ENCODE measurements at places on chromosomes 7 and 10.

GRCh38 chr10:98316170-98316569, 48.2 kb upstream of the LOXL4 start:
- DNase-seq, result no peak

DNA sequence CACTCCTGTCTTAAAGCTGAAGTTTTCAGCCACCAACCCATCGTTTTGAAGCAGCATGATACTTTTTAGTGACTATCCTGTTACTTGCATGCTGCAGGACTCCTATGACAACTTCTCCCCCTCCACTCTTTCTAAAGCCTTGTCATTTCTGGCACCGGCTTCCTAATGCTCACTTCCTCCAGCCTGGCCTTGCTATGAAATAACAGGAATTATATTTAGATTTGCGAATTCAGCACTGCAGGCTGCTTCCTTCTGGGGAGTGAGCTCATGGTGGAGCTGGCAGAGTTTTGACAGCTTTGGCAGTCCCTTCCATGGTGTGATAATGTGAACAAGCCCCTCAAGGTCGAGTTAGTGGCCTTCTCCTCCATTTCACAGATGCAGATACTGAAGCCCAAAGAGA, 13.4 kb downstream of the BLNK start:
- no peak for DNase-seq

DNA sequence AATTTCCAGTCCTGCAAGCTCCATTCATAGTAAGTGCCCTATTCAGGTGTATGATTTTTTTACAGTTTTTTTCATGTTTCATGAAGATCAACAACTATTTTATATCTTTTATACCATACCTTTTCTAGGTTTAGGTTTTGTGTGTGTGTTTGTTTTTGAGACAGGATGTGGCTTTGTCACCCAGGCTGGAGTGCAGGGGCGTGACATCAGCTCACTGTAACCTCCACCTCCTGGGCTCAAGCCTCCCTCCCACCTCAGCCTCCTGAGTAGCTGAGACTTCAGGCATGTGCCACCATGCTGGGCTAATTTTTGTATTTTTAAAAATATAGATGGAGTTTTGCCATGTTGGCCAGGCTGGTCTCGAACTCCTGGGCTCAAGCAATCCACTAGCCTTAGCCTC, 35.0 kb downstream of the ARMH3 start:
- no peak for DNase-seq

DNA sequence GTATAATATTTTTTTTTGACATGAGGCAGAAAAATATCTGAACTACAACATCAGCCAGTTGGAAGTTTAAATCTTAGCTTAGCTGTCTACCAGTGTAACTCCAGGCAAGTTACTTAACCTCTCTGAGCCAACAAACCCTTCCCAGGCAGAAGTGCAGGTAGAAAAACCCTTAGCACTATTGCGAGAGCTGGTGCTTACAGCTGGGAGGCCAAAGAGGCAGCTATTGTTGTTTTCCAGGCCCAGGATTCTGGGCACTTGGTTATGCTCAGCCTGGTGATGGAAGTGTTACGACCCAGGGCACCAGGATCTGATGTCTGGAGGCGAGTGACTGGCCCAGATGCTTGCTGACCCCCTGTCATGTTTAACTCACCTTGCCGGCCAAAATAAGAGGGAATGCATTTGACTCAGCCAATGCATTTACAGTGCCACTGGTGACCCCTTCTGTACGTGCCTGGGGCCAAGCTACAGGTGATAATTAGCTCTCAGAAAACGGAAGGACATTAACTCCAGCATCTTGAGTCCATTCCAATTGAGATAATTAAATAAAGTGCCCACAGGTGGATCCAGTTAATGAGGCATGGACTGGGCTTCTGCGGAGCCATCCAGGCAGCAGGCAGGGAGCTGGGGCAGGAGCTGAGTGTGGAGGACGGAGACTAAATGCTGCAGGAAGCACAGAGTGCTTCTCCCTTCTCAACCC, 126.5 kb upstream of the HABP2 start:
- no peak for DNase-seq

DNA sequence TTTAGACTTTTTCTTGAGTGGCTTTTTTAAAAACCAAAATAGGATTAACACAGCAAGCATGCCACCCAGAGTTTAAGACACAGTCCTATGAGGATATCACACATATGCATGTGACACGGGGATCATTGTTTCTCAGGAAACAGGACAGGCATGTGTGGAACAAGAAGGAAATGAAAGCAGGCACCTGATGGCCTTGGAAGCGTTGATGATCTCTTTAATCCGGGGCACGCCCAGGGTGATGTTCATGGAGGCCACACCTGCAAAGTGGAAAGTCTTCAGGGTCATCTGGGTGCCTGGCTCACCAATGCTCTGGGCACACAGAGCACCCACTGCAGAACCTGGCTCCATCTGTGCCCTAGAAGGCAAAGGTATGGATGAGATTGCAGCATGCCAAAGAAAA, 44.3 kb downstream of the POLR3A start:
- no peak for DNase-seq

- no peak for DNase-seq
These were observed 97.4 kb downstream of the RAB18 start for GRCh38 chr10:27601503-27601902.

Measured in AG04449 (cell line).